ENCODE measurements at places on chromosomes 12 and 14. TPM values are rescaled to one million over a fixed set of nuclear protein-coding genes. Genes with fewer than 3 reads are reported as not detected.
A peak's percentile ranks its signal among the peaks of the same experiment; 100 is the strongest.

Gene AKAP5
- 2.8 TPM for total RNA-seq

DNA sequence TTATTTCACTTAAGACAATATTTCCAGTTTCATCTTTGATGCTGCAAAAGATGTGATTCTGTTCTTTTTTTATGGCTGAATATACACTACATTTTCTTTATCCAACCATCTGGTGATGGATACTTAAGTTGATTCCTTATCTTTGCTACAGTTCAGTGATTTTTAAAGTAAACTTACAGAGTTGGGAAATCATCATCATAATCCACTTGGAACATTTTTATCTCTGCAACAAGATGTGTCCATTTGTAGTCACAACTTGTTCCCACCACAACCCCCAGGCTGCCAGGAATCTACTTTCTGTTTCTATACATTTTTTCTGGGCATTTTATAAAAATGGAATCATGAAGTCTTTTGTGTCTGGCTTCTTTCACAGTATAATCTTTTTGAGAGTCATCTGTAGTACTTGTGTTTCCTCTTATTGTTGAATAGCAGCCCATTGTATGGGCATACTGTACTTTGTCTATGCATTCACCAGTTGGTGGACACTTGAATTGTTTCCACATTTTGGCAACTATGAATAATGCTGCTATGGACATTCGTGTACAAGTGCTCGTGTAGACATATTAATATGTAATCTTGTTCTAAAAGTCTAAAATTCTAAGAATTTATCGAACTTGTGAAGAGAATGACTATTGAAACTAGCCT lies 212.5 kb upstream of the DDHD1 start:
- H3K27ac ChIP-seq = no peak overlapping the region
- no peak overlapping the region for H3K4me3 ChIP-seq
- H3K4me1 ChIP-seq = peaks cover 30% of the 10 kb centered on the region
- DNase-seq = no peak
- peaks cover 25% of the 10 kb centered on the region for H3K36me3 ChIP-seq

- no peak overlapping the region for H3K27ac ChIP-seq
- H3K4me3 ChIP-seq = no peak overlapping the region
Observed at GRCh38 chr12:19474147-19474546, 34.9 kb downstream of the AEBP2 start.

Gene AKAP6
- total RNA-seq = 0.63 TPM

DNA sequence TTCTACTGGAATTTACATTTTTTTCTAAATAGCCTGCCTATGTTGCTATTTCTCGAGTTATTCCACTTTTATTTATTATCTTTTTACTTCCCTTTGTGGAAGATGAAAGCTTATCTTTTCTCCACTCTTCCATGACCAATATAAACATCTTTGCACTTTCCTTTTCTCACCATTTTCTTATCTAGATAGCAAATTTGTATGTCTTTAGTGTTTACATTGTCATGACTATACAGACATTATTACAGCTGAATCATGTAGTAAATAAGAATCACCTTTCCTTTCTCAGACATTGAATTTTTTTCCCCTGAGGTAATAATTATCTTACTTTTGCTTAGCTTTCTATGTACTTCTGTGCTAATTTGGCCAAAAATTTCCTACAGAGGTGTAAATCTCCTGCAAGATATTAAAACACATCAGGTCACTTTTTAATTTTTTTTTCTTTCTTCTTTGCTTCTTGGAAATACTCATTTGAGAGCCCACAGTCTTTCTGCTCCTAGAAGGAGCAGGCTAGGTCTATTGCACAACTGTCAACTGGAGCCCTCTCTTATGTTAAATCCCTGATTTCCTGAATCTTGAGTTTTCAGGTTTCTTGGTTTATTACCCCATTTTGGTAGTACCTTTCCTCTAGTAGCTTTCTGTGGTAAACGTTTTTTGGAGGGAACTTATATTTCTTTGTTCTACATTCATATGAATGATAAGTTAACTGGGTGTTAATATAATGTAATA lies 109.0 kb upstream of the ATP2B1 start:
- no peak for DNase-seq
- no peak overlapping the region for H3K27ac ChIP-seq
- peaks cover 8% of the 10 kb centered on the region for H3K4me1 ChIP-seq
- no peaks in the 10 kb centered on the region for H3K27me3 ChIP-seq
- no peak overlapping the region for H3K4me3 ChIP-seq
- H3K36me3 ChIP-seq = no peaks in the 10 kb centered on the region

Gene VRTN
- total RNA-seq = 128 TPM

- H3K27me3 ChIP-seq = no peaks in the 10 kb centered on the region
- no peak overlapping the region for H3K27ac ChIP-seq
- no peaks in the 10 kb centered on the region for H3K36me3 ChIP-seq
- no peak overlapping the region for H3K4me3 ChIP-seq
Observed at GRCh38 chr12:92625639-92626310, 77.0 kb upstream of the PLEKHG7 start.

DNA sequence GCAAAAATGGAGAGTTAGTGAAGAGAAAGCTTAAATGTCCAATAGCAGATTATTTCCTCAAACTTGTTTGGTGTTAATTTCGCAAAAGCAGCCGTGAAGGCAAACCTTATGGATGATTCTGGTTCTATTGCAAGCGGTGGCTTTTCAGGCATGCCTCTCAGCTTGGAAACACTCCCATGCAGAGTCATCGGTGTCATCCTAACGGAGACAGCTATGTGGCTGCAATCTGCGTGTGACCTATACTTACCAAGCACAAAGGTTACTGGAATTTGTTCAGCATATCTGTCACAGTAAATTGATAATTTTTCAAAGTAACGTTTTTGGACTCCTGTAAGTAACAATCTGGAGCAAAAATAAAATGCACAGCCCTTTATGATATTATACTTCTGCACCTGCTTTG lies 5.0 kb downstream of the BEST3 start:
- H3K27ac ChIP-seq = no peak overlapping the region
- H3K4me3 ChIP-seq = no peak overlapping the region
- H3K36me3 ChIP-seq = no peaks in the 10 kb centered on the region
- H3K27me3 ChIP-seq = no peaks in the 10 kb centered on the region
- DNase-seq = no peak

Gene MMP17
- 67.1 TPM for total RNA-seq

DNA sequence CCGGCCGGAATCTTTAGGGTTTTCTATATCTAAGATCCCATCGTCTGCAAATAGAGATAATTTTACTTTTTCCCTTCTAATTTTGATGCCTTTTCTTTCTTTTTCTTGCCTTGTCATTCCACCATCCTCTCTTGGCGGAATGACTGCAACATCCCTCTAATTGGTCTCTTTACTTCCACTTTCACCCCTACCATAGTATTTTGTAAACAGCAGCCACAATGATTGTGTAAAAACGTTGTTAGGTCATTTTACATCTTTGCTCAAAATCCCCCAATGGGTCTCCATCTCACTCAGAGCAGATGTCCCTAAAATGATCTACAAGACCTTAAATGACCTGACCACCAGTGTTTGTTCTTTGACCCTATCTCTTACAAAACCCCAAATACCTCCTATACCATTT lies 80.0 kb upstream of the STAC3 start:
- peak overlapping the region; percentile 21 for H3K27ac ChIP-seq
- DNase-seq = no peak
- H3K36me3 ChIP-seq = peaks cover 5% of the 10 kb centered on the region

DNA sequence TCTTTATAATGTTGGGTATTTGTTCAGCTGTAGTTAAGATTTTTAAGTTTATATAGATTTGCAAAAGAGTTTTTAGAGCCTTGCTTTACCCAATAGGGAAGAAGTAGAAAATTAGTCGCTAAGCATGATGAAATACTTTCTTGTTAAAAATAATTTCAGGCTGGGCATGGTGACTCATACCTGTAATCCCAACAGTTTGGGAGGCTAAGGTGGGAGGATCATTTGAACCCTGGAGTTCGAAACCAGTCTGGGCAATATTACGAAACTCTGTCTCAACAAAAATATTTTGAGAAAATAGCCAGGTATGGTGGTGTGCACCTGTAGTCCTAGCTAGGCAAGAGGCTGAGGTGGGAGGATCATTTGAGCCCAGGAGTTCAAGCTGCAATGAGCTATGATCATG lies 18.7 kb upstream of the SCFD1 start:
- H3K4me3 ChIP-seq = no peak overlapping the region
- H3K4me1 ChIP-seq = no peaks in the 10 kb centered on the region
- peaks cover 67% of the 10 kb centered on the region for H3K36me3 ChIP-seq
- no peak overlapping the region for H3K27ac ChIP-seq

GRCh38 chr12:86683568-86684304 lies 427.5 kb upstream of the MGAT4C start:
- peaks cover 5% of the 10 kb centered on the region for H3K4me1 ChIP-seq
- H3K27me3 ChIP-seq = no peaks in the 10 kb centered on the region
- H3K36me3 ChIP-seq = peaks cover 6% of the 10 kb centered on the region
- no peak overlapping the region for H3K27ac ChIP-seq
- no peak for DNase-seq
- no peak overlapping the region for H3K4me3 ChIP-seq

Gene TBC1D30
- 2.3 TPM for total RNA-seq

Gene INHBC
- total RNA-seq = 0.16 TPM

Gene GARIN6
- not detected for total RNA-seq

DNA sequence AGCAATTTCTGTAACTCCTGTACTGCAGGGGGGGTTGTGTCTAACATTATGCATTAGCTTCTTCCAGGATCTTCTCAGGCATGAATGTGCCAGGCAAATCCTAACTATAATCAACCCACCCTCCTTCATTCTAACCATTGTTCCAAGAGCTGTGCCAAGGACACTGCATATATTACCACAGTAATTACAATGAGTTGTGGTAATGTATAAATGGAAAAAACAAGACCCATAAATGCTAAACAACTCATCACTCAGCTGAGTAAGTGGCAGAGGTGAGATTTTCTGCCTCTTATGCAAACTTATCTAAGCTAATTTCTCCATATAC lies 80.6 kb downstream of the PRKD1 start:
- H3K4me3 ChIP-seq = no peak overlapping the region
- no peaks in the 10 kb centered on the region for H3K27me3 ChIP-seq
- no peak for DNase-seq

- peaks cover 3% of the 10 kb centered on the region for H3K36me3 ChIP-seq
- no peak overlapping the region for H3K4me3 ChIP-seq
- no peaks in the 10 kb centered on the region for H3K27me3 ChIP-seq
- no peak for DNase-seq
Observed at GRCh38 chr12:88855301-88855700, 275.0 kb upstream of the KITLG start.

Gene PTPRB
- total RNA-seq = 3.3 TPM

Data from WTC11 (cell line).